ENCODE measurements at places on chromosomes 12 and 14.
A peak's percentile ranks its signal among the peaks of the same experiment; 100 is the strongest.

DNA sequence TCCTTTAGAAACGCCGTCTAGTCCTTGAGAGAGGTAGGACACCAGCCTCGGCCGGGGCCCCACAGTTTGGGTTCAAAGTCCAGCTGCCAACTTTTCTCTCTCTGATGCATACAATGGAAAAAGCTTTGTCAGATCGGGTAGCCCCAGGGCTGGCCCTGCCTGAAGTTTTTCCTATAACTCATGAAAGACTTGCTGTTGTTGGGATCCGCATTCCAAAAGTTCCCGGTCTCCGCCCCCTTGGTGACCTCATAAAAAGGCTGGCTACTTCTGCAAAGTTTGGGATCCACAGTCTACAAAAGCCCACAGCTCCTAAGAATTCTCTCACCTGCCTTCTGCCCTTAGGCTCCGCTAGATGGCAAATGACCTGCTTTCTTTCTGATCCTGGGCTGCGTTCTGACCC is 35.3 kb upstream of the CLEC6A start:
- no peak for DNase-seq

DNA sequence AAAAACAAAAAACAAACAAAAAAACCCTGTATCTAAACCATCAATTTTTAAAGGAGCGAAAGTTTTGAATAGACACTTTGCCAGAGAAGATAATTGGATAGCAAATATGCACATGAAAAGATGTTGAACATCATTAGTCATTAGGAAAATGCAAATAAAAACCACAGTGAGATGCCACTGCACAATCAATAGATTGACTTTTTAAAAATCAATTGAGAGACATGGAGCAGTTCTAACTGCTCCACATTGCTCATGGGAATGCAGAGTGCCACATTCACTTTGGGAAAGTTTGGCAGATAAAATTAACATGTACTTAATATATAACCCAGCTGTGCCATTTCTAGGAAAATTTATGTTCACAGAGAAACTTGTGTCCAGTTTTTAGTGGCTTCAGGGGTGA is 12.7 kb downstream of the EIF2S1 start:
- no peak for DNase-seq

DNA sequence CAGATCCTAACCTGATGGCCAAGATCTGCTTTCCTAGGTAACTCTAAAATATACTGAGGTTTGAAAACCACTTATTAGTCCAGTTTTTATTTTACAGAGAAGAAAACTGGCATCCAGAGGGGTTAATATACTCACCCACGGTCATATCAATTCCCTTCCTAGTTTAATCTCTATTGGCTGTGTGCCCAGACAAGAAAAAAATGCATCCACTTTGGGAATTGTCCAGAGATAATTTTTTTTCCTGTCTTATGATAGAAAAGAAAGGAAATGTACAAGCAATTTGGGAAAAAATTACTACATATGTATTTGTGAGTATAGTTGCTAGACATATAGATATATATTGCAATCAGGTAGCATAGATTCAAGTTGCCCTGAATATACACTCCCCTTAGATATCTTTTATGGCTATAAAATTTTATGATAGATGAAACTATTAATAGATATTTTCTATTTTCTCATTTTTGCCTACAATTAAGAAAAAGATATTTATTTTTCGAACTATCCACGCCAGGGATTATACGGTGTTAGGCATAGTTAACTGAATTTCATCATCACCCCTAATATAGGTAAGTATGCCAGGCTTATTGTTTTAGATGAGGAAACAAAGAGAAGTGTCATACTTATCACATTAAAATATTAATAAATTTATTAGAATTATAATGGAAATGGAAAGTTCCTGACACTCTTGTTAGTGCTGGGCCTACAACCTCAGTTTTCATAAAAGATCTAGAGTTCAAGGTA is 100.5 kb upstream of the SLC38A2 start:
- DNase-seq, result no peak

- DNase-seq, result no peak
Measured at GRCh38 chr14:95462491-95462890, 54.0 kb downstream of the SYNE3 start.

DNA sequence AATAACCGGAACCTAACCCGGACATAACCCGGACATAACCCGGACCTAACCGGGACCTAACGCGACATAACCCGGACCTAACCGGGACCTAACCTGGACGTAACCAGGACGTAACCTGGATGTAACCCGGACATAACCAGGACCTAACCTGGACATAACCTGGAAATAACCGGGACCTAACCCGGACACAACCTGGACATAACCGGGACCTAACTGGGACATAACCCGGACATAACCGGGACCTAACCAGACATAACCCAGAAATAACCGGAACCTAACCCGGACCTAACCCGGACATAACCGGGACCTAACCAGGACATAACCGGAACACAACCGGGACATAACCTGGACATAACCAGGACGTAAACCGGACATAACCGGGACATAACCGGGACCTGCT is 6.7 kb upstream of the FBRSL1 start:
- no peak for DNase-seq

GRCh38 chr12:113201187-113202177 is 16.0 kb downstream of the RITA1 start:
- DNase-seq, result no peak

GRCh38 chr12:75170640-75171185 is 38.9 kb downstream of the KCNC2 start:
- DNase-seq, result no peak

DNA sequence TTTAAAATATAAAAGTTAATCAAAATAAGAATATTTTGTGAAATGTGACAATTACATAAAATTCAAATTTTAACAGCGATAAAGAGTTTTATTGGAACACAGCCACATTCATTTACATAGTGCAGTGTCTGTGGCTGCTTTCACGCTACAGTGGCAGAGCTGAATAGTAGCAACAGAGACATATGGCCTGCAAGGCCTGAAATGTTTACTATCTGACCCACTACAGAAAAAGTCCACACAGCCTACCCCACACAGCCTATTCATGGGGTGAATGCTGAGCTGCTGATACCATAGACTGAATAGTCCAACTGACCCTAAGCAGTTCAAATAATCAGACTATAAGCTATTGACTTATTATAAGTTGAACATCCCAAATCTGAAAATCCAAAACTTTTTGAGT is 13.2 kb downstream of the GNS start:
- no peak for DNase-seq

GRCh38 chr12:27279826-27280225 is 35.7 kb downstream of the STK38L start:
- no peak for DNase-seq

- no peak for DNase-seq
Measured at GRCh38 chr14:65131301-65131701, 29.0 kb upstream of the MAX start.

- DNase-seq, result no peak
Measured at GRCh38 chr12:92107621-92108131, 38.0 kb downstream of the BTG1 start.

- peak; percentile 87 for DNase-seq
Measured at GRCh38 chr12:104108755-104109445, 29.1 kb downstream of the NFYB start.

DNA sequence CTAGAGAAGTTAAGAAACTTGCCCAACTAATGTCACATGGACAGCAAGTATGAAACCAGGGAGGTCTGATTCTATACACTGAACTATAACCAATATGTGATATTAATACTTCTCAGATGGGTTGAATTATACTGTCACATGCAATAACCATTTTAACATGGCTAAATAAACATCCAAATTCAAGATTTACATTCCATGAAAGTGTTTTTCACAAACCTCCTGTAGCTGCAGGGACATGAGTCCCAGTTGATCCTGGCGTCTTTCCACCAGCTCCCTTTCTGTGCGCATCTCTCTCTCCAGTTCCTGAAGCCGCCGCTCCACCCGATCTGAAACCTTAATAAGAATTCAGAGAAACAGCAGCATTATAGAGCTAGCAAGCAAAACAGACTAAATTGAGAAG is 79.0 kb downstream of the CEP128 start:
- DNase-seq, result no peak

- no peak for DNase-seq
Measured at GRCh38 chr12:76587428-76588178, 28.0 kb upstream of the OSBPL8 start.

- no peak for DNase-seq
Measured at GRCh38 chr14:95516554-95517181, at the start of gene SYNE3. Gene SYNE3 (minus strand): TSS chr14:95516650. CDS start chr14:95475821, 40,829 bp downstream.

GRCh38 chr14:100915560-100915959 is 12.0 kb upstream of the RTL1 start:
- no peak for DNase-seq

GRCh38 chr14:103679351-103679750 is 35.9 kb downstream of the XRCC3 start:
- peak; percentile 14 for DNase-seq

- no peak for DNase-seq
Measured at GRCh38 chr12:64737539-64737938, 21.7 kb downstream of the GNS start.

DNA sequence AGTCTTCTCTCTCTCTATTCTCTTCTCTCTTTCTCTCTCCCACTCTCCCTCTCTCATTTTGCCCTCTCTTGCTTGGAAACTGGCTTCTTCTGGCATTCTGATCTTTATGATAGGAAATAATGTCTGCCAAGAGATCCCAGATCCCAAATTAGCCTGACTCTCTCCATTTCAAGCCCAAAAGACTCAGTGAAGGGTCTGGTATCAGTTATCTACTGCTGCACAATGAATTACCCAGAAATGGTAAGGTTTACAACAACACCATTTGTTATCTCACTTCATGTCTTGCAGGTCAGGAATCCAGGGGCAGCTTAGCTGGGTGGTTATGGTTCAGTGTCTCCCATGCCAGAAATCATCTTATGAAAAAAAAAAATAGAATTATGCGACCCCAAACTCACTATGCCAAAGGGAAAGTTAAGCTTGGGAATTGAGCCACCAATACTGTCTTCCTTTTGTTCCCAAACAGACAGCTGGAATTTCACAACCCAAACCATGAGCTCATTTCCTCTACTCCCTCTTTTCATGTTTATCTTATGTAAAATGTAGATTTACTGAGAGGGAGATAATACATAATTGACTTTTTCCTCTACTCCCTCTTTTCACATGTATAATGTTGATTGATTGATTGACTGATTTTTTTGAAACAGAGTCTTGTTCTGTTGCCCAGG is 67.8 kb upstream of the FICD start:
- DNase-seq, result no peak

GRCh38 chr14:52106840-52107239 is 38.0 kb upstream of the NID2 start:
- DNase-seq, result no peak

DNA sequence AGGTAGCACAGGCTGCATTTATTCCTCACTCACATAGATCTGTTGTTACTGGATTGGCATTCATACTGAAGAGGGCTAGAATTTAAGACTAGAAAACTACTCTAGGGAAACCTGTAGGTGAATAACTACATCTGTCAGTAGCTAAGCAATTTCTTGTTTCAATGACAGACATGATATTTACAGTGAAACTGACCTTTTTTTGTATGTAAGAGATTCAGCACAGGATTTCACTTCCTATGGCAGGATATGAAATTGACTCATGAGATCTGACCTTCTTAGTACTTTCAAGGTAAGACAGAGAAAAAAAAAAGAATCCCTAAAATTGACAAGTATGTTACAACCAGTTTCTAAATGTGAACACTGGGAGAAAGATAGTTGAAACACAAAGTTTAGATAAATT is 189.8 kb upstream of the SLC16A7 start:
- DNase-seq, result no peak

- peak; percentile 54 for DNase-seq
Measured at GRCh38 chr14:73741386-73741875, 27.2 kb upstream of the PNMA1 start.

GRCh38 chr12:126069549-126070165 is 1004.4 kb downstream of the AACS start:
- DNase-seq, result no peak

- DNase-seq, result no peak
Measured at GRCh38 chr14:55353686-55354467, 57.8 kb downstream of the ATG14 start.

DNA sequence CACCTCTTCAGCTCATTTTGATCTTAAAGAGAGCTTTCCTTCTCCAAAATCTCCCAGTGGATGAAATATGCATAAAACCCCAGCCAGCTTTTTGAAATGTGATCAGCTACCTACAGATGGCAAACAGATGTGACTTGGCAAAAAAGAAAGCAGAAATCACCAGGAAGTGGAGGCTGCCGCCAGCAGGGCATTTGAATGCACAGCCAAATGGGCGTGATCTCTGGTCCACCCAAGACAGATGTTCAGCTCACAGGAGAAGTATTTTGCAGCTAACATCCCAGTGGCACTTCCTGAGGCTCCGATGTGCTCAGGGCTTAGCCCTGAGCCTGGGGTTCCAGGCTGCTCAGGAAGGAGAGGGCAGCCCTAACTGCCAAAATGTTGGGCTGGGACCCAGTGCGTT is 78.3 kb downstream of the LGMN start:
- DNase-seq, result no peak

DNA sequence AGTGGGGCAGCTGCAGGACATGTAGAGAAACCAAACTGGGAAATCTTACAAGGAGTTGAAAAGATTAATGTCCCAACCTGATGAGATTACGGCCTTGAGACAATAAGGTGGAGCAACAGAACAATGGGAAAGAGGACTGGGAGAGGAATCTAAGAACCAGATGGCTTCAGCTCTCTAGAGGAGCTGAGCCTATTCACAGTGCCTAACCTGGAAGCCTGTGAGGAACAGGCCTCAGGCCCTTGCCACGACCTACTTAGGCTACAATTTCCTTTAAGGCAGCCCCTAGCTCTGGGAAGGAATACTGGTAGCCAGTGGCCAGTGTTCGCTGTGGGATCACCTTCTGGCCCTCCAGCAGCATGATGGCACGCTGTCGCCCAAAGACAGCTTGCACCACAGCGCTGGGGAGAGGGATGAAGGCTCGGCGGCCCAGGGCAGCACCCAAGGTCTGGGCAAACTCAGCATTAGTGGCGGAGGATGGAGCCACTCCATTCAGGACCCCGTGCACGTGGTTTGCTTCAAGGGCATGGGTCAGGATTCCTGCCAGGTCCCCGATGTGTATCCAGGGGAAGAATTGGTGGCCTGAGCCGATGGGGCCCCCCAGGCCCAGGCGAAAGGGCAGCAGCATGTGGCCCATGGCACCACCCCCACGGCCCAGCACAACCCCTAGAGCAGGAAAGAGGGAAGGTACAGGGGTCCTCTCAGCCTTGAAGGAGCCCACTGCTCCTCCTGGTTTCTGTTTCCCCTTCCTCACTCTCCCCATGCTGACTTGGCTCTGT is 2.6 kb downstream of the SDR39U1 start:
- no peak for DNase-seq

DNA sequence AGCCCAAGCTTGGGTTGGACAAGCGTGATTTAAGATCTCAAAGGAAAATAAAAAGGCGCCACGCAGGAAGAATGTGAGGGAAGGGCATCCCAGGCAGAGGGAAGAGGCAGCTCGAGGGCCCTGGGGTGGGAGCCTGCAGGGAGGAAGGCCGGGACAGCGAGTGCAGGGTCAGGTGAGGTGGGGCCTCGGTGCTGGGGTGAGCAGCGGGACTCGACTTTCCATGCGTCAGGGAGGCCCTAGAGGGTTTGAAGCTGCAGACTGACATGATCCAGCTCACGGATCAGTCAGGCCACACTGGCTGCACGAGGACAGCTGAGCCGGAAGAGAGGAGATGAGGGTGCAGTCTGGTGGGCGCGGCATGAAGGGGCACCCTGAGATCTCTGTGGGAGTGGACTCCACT is 145.8 kb downstream of the RBM19 start:
- no peak for DNase-seq
